Stimulated activated CD4-positive, alpha-beta T cell treated with anti-CD3 and anti-CD28 coated beads, Interleukin-15, amount 100 ng/mL, for 1 hour (primary cell): ENCODE measurements at places on chromosomes 1 and 21.

GRCh38 chr1:187566354-187566753, 737.6 kb downstream of the PLA2G4A start:
- DNase-seq = no peak

DNA sequence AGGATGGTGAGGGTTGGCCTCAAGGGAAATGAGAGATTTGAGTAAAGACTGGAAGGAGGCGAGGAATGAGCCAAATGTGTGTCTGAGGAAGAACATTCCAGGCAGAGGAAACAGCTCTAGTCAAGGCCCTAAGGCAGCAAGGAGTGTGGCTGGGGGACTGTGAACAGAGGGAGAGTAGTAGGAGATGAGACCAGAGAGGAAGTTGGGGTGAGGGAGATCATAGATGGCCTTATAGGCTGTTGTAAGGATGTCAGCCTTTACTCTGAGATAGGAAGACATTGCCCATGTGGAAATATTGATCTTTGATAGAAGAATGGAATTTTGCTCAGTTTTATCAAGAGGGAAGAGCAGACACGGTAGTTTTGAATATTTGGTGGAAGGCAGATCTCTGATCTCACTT, 55.2 kb upstream of the ARTN start:
- no peak for DNase-seq

DNA sequence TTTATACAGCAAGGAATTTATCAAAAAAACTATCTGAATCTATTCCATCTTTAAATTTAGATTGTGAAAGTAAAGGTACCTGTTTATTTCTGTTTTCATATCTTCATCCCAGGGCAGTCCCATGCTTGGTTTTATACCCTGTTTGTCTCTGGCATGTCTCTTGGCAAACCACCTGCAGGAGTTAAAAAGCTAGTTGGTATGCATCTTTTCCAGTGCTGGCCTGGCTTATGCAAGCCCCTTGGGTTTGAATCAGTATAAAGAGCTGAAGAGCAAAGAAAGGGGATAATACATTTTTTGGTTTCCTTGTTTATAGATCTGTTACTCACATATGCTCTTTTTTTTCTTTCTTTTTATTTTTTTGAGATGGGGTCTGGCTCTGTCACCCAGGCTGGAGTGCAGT, 37.8 kb downstream of the LRRC8C start:
- no peak for DNase-seq

DNA sequence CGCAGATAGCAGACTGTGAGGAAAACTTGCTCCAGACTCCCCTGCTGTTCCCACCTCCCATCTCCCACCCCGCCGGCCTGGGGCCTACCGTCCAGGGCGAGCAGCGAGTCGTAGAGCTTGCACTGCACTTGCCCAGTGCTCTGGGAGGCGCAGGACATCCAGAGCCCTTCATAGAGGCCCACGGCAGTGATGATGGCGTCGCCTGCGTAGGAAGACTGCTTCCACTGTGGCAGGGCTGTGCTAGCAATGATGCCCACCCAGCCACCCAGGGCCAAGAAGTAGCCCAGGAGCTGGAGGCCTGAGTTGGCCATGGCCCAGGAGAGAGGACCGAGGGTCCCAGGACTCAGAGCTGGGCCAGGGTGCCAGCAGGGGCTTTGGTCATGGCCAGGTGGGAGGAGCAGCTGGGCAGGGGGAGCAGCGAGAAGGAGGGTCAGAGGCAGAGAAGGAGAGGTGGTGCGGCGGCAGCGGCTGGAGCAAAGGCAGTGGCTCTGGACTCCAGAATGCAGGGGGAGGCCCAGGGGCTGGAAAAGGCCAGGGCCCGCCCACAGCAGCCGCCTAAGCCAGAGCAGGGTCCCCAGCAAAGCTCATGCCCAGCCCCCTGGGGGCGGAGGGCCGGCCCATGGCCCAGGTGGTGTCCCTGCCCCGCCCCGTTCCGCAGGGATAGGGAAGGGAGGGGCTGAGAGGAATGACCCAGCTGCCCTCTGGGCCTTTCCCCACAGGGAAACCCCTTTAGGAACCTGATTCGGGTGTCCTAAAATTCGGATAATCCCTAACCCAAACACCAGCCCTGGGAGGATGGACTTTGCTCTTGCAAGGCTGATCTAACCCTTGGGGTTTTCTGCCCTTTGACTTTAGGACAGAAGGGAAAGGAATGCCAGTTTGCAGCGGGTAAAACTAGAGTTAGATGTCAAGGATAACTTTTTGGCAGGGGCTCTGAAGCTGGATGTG, at the start of gene CLDN19:
Gene CLDN19, minus strand, starts transcription at position 484 of the 948 bp plus-strand sequence. Its CDS starts 173 bp downstream, at position 311.
- DNase-seq = no peak

DNA sequence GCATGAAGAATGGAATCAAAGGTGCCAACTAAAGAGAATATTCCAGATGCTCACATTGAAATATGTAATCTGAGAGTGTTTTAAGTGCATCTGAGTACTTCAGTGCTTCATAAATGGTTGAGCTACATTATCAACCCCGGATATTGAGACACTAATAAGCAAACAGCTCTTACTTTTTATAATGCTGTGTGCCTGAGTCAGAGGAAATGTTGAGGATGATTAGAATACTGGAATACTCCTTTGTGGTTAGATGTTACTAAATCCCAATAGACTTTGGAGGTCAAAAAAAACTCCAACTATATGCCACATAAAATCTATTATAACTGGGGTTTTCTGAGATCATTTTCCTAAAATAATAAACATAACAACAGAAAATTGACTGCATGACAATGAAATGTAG, 12.5 kb upstream of the KCNA3 start:
- no peak for DNase-seq
